NCI-H774 (cell line): ENCODE measurements at places on chromosomes 6 and 20.

- DNase-seq = no peak
These were observed 156.4 kb downstream of the MTHFD1L start for GRCh38 chr6:151021896-151022295.

DNA sequence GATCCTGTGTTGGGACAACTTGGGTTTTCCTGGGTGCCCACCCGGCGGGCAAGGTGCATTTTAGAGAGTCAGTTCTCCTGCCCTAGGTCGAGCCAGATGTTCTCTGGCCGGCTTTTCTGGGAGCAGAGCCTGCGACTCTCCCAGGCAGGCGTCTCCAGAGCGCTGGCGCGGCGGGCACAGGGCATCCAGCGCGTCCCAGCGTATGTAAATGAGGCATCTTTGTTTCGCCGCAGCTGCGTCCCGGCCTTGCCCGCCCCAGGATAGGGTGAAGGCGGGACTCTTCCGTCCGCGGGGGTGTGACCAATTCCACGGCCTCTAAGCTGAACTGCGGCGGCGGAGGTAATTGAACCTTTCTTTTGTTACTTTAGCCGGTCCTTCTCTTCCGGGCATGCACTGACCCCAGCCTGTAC, 9.1 kb downstream of the GRIK2 start:
- DNase-seq = peak; percentile 93

GRCh38 chr6:89032599-89032998, 48.0 kb upstream of the PNRC1 start:
- DNase-seq = no peak

DNA sequence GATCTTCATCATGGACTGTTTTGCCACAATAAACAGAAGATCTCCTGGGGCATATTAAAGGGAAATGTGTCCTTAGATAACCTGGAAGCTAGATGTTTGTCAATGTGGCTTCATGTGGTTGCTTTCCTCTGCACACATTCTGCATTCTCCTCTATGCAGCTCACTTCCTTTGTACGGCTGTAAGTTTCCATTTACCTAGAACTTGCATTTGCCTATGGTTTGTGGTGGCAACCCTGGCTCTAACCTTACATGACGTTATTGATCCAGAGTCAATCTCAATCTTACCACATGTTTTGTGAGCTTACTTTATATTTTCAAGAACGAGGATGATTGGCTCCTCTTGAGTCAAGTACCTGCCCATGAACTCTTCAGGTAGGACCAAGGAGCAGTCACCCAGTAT, 863.1 kb downstream of the MAFB start:
- no peak for DNase-seq

DNA sequence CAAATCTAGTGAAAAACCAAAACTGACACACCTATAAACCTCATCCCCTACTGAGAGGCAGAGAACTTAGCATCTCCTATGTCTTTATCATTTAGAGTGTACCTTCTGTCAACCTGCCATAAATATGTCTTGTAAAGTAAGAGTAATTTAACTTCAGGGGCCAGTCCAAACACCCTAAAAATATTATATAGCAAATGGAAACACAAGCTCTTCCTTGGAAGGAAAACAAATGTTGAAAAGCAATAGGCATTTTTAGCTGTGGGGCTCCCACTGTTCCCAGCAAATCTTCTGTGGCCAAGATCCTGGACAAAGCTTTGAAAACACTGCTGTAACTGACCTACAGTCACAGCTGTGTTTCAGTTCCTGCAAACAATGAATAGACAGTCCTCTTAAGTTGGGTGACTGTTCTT, 140.0 kb upstream of the RNF217 start:
- DNase-seq = no peak

DNA sequence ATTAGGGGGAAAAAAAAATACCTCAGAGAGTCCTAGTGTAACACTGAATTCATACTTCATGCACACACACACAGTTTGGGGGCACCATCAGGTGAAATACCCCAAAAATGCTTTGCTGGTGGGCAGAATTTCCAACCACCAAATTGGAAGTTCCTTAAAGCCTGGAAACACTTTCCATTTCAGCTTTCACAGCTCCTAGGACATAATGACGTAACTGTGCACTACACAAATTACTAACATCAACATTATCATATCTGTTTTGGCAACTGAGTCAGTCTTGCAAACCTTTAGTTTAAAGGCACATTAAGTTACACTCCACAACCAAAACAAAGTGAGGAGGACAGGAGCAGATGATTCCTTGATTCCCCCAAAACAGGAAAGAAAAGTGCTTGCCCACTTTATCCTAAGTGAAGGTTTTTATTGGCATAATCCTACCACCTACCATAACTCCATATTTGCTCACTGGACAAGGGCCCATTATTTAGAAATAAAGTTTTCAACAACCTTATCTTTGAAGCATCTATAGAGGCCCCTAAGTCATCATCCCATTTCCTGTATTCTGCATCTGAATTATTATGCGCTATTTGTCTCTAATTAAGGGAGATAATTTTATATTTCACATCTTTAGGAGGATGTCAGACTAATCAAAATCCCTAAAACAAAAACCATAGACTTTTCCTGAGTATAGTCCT, 3.4 kb downstream of the MBOAT1 start:
- DNase-seq = no peak

DNA sequence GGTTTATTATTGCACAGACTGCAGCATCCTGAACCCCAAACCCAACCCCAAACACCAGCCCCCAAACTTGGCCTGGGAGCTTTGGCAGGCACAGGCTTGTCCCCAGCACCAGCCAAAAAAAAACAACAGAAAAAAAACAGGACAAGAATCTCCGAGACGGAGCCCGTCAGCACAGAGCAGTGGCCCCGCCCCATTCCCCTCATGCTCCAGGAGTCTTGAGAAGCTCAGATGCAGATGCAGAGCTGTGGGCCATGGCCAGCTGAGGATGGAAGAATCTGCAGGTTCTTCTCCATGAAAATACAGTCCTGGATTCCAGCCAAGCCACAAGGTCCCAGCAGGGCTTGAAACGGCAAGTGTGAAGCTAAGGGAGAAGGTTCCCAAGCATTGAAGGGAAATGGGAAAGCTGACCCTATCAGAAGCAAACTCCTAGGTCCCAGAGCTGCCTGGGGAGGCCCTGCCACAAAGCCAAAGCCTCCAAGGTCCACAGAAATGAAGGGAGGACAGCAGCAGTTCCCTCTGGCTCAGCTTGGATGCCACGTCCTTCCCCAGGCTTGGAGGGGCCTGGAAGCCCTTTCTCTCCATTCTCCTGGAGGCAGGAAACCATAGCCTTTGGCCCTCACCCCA, 75.2 kb downstream of the JPH2 start:
- DNase-seq = no peak

DNA sequence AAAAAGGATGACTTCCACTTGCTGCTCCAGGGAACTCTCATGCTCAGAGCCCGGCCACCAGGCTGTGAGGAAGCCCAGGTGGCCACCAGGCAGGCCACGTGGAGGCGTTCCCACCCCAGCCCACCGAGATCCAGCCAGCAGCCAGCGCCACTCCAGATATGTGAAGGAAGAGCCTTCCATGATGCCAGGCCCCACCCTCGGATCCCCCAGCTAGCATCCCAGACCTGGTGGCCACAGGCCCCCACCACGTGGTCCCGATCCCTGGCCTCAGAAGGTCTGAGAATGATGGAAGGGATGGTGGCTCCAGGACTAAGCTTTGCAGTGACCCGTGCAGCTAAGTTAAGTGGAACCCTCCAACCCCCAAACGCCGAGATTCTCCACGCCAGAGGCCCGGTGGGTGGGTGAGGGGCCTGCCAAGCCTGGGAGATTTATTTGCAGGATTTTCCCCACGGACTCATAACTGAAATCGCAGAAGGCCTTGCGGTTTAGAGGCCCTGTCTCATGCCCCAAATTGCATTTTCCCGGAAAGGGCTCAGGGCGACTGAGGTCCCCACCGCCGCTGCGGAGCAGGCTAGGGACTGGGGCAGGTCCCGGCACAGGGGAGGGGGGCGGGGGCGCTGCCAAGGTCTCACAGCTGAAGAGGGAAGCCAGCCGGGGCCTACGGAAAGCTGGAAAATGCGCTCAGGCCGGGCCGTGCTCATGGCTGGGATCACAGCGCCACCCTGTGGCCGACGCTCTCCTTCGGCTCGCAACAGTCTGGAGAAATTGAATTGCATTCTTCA, 31.1 kb upstream of the CST7 start:
- DNase-seq = peak; percentile 35
